ENCODE measurements at places on chromosomes 7 and 10. TPM values are rescaled to one million over a fixed set of nuclear protein-coding genes. Genes with fewer than 3 reads are reported as not detected.
A peak's percentile ranks its signal among the peaks of the same experiment; 100 is the strongest.

- DNase-seq: no peak
Measured at GRCh38 chr7:136018104-136018503, 40.9 kb upstream of the MTPN start.

GRCh38 chr7:50921114-50921813 lies 138.6 kb upstream of the GRB10 start:
- no peak for DNase-seq

DNA sequence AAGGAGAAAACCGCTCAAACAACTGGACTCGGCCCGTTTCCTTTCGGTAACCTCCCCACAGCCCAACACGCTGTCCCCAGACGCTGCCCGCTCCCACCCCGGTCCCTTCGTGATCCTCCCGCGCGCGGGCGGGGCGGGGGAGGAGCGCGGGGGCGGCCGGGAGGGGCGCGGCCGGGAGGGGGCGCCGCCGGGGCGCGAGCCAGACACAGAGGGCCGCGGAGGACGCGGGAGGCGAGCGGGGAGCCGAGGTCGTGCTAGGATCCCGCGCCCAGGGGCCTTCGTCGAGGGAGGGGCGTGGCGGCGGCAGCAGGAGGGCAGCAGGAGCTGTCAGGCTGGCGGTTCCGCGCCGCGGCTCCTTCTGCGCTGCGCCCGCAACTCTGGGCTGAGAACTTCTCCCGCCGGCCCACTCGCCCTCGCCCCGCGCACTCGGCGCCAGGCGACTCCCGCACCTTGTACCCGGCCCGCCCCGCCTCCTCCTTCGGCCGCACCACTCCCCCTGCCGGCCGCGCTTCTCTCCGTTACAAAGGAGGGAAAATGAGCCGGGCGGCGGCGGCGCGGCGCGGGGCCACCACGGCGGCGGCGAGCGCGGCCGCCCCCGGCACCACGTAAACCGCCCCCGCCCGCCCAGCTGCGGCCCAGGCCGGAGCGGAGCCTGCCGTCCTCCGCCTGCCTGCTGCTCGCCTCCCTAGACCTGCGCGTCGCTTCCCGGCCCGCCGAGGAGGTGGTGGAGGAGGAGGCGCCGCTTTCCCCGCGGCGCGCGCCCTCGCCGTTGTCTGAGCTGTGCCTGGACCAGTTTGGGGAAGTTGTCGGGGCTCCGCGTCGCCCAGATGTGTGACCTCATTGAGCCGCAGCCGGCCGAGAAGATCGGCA lies at the start of gene CDK14:
CDK14 (plus strand) TSS at position 521 of the 870 bp plus-strand sequence; CDS start at position 828, 307 bp downstream.
- DNase-seq: peak; percentile 83

MTPN gene
- polyA plus RNA-seq: 120 TPM

GRCh38 chr7:83060218-83060617 lies 102.5 kb downstream of the PCLO start:
- no peak for DNase-seq

DNA sequence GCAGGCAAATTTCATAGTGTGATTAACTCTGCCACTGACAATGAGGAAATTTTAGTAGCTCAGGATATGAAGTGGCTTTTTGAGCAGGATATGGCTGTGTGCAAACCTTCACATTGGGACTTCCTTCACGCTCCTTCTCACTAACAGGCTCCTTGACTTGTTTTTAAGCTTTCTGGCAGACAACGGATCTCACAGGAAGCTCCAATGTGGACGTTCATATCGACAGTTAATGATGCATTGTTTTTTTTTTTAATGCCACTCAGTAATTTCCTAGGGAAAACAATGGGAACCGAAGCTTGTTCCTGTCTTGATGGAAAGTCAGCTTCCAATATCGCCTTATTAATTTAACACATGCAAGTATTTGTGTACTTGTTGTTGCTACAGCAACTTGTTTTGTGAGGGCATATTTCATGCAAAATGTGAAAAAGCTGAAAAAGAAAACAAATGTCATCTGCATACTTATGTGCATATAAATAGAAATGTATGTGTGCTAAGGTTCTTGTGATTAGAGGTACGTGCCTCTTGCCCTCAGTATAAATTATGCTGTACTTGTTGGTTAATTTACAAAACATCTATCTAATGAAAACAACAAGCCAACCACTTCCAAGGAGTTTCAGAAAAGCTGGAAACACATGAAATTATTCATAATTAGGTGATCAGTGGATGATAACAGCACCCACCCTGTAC lies 84.7 kb downstream of the NRP1 start:
- peak; percentile 48 for DNase-seq

- no peak for DNase-seq
Measured at GRCh38 chr10:50210876-50211275, 40.4 kb downstream of the ASAH2 start.

- DNase-seq: no peak
Measured at GRCh38 chr7:132179080-132179430, 397.2 kb downstream of the PLXNA4 start.

GRCh38 chr10:61994405-61995219 lies 93.1 kb downstream of the ARID5B start:
- DNase-seq: no peak

GRCh38 chr10:113108194-113108835 lies 158.3 kb downstream of the TCF7L2 start:
- no peak for DNase-seq

ZNF862 gene
- polyA plus RNA-seq: 9.4 TPM

RELN gene
- polyA plus RNA-seq: 14.3 TPM

DNA sequence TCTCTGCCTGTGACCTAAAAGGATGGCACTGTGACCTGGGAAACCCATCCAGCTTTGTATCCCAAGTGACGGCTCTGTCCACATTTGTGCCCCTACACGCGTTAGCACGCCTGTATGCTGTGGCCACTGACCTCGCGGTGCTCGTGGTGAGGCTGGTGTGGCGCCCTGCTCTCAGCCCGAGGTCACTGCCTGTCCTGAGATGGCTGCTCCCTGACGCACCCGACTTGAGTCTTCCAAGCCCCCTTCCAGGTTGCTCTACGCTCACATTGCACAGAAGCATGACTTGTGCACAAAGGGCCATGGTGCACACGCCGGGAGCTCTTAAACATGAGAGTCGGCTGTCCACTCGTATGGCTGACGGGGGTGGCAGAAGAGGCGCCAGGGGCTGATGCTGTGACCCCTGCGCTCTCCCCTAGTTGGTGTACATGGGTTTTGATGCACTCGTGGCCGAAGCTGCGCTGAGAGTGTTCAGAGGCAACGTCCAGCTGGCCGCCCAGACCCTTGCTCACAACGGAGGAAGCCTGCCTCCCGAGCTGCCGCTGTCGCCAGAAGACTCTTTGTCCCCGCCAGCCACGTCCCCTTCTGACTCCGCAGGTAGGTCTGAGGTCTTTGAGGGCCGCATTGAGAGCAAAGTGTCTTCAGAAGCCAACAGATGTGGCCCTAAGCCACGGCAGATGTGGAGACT lies 33.5 kb downstream of the WDR86 start:
- DNase-seq: no peak

DNA sequence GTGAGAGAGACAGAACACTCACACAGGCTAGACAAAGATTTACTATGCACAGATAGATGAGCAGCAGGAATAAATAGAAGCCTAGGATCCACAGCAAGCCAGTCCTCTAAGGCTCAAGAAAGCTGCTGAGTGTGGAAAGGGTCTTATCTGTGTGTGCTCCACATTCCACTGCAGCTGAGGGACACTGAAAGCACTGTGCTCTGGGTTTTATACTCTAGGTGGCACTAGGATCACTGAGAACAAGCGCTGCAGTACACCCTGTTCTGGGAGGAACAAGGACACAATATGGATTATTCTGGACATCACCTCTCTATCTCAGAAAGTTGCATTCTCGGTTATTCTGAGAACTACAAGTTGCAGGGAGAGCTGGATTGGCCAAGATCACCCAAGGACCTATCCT lies 4.9 kb upstream of the KLHL7 start:
- no peak for DNase-seq

UBE2D4 gene
- polyA plus RNA-seq: 18.6 TPM

DNA sequence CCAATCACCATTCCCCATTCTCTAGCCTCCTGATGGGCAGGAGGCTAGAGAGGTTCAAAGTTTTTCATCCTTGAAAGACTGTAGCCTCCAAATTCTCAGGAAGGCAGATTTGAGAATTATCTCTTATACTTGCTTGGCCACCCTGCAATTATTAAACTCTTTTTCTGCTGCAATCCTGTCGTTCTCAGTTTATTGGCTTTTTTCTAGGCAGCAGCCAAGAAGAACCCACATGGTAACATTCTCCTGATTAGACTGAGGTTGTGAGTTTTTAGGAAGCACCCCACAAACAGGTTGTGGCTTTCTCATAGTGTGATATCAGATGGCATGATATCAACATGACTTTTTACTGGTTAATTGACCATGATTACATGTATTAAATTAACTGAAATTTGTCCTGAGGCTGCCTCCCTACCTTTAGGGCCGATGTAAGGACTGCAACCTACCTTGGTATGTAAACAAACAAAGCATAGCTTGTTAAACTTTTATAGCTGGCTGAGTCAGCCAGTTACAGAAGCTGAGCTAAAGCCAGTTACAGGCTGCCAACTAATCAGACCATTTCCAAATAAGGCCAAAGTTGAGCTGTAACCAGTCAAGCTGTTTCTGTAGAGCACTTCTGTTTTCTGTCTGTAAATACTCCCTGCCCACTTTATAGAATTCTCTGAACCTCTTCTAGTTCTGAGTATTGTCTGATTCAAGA lies 3.2 kb upstream of the ZNF248 start:
- DNase-seq: peak; percentile 3

MMP21 gene
- polyA plus RNA-seq: 0.25 TPM

OR2A5 gene
- 0.05 TPM for polyA plus RNA-seq

CYP26C1 gene
- 0.06 TPM for polyA plus RNA-seq

ORC5 gene
- 16.3 TPM for polyA plus RNA-seq

CPA2 gene
- 1.1 TPM for polyA plus RNA-seq

DNA sequence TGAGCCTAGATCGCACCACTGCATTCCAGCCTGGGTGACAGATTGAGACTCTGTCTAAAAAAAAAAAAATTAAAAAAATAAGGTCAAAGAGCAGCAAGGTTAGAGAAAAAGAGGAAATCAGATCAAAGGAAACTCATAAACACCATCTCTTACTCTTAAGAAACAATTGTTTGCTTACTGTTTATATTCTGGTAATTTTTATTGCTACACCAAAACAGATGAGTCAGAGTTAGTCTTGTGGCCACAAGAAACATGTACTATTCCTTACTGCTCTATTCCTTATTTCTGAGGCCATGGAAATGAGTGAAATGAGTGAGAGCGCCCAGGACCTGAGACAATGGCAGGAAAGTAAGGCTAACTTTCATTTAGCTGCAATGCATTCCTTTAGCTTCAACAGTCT lies 387.3 kb downstream of the HPSE2 start:
- DNase-seq: no peak

DNA sequence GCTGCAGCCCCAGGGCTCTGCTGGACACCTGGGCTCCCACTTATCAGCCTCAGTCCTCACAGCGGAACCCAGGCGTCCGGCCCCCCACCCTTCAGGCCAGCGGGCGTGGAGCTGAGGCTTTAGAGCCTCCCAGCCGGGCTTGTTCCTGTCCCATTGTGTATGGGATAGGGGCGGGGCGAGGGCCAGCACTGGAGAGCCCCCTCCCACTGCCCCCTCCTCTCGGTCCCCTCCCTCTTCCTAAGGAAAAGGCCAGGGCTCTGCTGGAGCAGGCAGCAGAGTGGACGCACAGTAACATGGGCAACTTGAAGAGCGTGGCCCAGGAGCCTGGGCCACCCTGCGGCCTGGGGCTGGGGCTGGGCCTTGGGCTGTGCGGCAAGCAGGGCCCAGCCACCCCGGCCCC lies 2.7 kb downstream of the NOS3 start:
- no peak for DNase-seq

TIAL1 gene
- 131 TPM for polyA plus RNA-seq

DNA sequence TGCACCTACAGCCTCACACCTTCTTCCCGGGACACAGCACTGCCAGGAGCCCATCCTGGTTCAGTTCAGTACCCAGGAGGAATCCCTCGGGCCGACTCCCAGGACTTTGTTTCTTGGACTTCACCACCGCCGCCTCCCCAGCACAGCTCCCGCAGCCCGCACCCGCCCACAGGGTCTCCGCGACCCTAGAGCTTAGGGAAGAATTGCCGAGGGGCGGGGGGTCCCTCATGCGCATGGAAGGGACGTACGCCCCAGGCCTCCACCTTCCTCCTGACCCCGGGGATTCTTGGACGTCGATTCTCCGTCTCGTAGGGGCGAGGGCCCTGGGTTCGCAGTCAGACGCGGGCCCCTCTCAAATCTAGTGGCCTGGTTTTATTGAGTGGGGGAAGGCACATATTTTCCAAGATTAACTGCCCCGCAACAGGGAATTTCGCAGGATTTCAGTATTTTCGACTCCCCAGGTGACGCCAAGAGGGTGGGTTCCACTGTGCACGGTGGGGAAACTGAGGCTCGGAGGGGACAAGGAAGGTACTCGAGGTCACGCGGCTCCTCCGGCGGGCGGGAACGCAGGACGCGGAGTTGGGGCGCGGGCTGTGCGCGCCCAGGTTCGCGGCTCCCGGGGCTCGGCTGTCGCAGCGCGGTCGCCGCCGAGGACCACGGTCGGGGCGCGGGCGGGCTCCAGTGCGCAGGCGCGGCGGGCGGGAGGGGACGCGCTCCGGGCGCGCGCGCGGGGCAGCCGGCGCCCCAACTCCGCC lies at the start of gene ADCY1:
ADCY1 (plus strand) TSS at position 708 of the 755 bp plus-strand sequence. CDS start 176 bp downstream, outside the sequence.
- DNase-seq: peak; percentile 39

- DNase-seq: peak; percentile 48
Measured at GRCh38 chr10:69742928-69743602, 58.6 kb upstream of the COL13A1 start.

DNA sequence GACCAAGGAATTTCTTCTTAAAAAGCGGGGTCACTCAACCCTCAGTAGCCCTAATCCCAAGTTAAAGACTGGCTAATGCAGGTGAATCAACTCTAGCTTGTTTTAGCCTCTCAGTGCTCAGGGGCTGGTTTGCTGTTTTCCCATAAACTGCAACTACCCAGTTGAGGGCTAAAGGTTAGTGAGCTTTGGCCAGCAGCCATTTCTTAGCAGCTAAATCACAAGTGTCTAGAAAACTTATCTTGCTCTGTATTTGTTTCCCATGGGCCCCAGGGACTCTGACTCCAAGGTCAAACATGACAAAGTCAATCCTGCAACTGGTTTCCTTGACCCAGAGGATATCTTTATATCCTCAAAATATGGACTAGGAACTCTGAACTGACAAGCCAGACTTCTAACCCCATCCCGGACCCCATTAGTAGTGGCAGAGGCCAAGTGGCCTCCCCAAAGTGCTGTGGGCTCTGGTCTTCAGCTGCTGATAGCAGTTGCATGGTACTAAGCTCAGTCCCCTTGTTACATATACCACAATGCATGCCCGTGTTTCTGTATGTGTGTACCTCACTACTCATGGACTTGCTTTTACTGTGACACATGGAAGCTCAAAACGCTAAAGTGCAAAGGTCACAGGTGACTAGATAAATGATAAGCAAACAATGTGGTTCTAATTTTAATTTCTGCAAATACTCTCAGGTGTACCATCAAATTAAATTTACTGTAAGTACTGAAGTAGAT lies 793.0 kb upstream of the IGFBP3 start:
- no peak for DNase-seq
